ENCODE measurements at places on chromosomes 2 and 18.

DNA sequence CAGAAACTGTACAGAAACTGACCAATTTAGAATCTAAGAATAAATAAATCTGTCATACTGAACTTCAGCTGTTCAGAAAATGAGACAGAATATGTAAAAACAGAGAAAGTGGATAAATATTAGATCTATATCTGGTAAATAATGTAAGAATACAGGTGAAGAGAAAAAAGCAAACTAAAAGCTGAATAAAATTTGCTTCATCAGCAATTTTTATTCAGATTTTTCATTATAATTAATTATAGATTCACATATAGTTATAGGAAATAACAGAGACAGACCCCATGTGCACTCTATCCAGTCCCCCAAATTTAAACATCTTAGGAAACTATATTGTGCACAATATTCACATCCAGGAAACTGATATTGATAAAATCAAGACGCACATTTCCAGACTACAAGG, 299.2 kb downstream of the EXOC6B start:
- DNase-seq: no peak

DNA sequence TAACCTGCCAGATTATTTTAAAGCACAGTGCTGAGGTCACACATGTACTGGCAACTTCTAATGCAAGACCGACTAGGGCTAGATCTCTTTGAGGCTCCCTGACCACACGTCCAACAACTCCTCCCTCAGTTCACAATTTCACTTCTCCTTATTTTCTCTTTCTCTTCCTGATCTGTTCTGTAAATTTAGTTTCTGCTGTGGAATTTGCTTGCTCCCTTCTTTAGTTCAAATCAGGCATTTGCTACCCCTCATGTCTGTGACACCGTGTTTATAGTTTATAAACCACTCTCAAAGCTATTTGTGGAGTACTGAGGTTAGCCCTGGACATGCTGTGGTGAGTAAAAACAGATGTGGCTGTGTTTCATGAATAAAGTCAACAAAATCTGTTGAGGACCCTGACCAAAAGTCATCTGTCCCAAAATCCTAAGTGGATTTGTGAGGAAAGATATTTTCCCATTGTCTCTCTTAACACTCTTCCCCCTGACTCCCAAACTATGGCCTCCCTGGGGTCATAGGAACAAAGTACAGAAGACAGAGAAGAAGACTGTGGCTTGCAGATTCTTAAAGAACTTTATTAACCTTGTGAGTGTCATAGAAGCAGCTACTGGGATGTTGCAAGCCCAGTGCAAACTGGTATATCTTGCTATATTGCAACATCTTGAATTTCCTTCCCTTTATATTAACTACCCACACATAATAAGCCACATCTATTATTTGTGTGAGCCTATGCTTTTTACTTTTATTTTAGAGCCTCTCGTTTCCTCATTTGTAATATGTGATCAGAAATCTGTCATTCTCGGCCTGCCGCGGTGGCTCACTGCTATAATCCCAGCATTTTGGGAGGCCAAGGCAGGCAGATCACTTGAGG, 3.5 kb upstream of the NAGK start:
- DNase-seq: no peak

DNA sequence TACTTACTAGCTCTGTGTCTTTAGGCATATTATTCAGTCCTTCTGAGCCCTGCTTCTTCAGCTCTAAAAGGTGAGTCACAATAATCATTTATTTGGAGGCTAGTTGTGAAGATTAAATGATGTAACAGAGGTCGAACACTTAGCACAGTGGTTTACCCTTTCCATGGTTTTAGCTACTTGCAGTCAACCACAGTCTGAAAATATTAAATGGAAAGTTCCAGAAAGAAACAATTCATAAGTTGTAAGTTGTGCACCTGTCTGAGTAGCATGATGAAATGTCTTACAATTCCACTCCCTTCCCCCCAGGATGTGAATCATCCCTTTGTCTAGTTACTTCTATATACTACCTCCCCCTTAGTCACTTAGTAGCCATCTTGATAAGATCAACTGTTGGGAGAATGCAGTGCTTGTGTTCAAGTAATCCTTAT, 217.6 kb upstream of the THUMPD2 start:
- DNase-seq: no peak

- DNase-seq: no peak
Measured at GRCh38 chr2:172806493-172806892, 70.8 kb downstream of the RAPGEF4 start.

DNA sequence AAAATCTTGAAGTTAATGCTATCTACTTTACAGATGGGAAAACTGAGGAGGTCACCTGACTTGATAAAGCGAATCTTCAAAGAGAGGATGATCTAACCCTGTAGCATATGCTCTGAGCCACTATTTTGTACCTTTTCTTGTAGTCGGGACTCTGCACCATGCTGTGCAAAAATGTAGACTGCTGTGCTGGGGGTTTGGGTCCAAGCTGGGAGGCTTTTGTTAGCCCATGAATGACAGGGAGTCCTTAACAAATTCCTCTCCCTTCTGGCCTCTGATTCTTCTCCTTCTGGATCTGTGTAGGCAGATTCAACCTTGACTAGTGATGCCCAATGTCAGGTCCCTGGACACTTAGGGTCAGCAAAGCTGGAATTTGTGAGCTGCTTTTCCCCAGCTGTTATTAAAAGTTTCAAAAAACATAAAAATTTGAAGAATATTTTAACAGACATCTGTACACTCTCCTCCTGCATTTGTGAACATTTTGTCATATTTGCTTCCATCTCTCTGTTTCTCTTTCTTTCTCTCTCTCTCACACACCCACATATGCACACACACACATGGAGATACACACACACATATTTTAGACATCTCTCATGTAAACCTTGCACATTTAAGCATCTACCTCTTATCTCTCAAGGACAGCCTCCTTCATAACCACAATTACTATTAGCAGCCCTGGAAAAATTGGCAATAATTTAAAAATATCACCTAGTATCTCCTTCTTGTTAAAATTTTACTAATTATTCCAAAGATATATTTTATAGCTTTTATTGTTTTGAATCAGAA, 335.0 kb upstream of the TRIB2 start:
- DNase-seq: no peak

GRCh38 chr2:202490479-202490878, 114.4 kb downstream of the BMPR2 start:
- DNase-seq: no peak

DNA sequence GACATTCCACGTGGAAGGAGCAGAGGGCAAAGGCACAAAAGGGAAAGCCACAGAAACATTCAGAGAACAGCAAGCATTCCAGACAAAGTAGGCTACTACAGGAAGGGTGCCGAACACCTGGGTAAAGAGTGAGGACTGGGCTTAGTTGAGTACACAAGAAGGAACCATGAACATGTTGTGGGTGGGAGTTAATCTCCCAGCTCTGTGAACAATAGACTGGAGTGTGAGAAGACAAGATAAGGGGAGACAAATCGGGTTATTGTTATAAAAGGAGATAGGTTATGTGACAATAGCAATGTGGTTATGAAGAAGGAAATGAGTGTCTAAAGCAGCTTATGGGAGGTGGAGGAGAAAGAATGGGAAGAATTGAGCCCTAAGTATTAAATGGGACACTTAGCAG, 70.0 kb downstream of the DPP4 start:
- no peak for DNase-seq

- no peak for DNase-seq
Measured at GRCh38 chr2:222688917-222689316, 17.5 kb downstream of the MOGAT1 start.

GRCh38 chr18:65706646-65707045, 44.2 kb upstream of the CDH7 start:
- DNase-seq: no peak

DNA sequence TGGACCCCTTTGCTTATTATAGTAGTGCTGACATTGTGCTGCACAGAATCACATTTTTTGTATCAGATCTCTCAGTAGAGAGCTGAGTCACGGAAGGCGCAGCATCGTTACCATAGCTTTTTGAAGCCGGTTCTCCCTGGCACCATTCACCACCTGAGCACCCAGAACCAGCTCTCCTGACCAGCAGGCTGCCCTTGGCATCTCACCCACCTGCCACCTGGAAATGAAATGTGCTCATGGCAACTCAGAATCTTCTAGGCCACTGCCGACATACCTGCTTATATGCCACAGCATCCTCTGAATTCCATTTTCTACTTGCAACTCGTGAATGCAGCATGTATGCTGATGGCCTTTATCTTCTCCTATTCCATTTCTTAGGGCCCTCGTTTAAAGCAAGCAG, 62.7 kb downstream of the COA5 start:
- no peak for DNase-seq

DNA sequence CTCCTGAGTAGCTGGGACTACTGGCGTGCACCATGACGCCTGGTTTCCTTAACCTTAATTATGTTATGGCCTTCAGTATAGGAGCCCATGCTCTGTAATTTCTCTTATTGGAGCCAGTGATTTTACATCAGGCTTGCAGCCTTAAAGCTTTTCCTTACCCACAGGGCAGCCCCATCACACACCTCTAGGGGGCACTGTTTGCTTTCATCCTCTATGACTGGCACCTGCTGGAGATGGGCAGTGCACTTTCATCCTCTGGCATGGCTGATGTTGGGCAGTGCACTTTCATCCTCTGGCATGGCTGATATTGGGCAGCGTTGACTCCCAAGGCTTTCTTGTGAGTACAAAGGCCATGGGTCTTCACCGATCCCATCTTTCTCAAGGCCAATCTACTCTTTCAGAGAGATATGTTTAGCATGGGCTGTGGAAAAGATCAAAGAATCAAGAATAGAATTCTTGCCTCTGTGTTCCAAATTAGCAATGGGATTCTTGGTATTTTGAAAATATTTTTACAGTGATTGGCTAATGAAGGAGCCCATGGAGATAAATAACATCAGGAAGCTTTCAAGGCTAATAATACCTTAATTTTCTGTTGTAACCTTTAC, 80.7 kb upstream of the MEX3C start:
- no peak for DNase-seq

- DNase-seq: no peak
Measured at GRCh38 chr18:74512321-74513053, 16.3 kb downstream of the CNDP2 start.

DNA sequence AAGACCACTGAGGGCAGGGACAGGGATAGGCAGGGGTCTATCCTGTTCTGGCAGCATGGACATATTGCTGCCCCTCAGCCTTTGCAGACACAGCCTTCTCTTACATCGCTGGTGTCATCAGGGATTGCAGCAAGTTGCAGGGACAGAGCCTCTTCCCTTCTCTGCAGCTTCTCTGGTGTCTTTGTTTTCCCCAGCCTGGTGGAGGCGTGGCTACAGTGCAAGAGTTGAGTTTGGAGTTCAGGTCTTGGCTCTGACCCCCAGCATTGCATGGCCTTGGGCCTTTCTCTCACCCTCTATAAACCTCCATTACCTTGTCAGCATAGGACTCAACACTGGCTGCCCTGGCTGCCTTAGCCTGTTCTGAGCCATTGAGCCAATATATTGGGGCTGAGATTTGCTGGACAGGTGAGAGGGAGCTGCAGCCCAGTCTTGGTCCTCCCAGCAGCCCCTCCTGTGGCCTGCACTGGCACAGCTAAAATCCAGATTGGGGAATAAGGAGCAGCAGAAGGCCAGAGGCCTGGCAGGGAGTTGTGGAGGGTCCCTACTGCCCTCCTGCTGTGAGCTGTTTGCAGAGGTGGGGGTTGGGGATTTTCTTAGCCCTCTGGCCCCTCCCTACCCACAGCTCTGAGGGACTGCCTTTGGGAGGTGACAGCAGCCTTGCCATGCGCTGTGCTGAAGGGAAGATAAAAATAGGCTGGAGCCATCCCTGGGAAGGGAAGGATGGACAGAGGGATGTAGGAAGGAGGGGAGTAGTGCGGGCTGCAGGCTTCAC, 22.8 kb downstream of the EHD3 start:
- DNase-seq: no peak

DNA sequence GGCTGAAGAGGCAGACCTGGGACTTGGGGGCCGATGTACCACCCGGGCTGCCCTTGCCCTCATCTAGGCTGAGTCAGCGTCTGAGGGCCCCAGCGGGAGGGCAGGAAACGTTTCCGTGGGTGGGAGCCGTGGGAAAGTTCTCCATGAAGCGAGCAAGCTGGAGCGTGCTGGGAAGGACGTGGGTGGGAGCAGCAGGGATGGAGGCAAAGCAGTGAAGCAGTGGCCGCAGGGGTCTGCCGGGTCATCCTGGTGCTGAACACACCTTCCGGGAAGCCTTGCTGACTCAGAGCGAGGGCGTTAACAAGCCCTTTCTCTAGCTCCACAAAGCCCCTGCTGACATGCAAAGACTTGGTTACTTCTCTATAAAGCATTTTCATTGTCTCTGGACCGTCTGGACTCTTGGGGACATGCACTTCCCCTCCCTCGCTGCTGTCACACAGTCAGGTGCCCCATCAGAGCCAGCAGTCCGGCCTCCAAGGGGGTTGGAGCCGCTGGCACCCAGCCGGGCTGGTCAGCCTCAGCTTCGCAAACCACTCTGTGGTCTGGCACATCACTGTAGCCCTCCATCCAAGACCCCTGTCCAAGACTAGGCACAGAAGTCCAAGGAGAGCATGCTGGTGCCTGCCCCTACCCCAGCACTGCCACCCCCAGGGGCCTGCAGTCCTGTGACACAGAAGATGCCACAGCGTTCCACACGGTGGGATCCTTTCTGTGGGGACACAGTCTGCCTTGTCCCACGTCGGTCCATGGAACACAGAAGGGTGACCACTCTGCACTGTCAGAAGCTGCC, 115.1 kb upstream of the GPC1 start:
- DNase-seq: no peak

DNA sequence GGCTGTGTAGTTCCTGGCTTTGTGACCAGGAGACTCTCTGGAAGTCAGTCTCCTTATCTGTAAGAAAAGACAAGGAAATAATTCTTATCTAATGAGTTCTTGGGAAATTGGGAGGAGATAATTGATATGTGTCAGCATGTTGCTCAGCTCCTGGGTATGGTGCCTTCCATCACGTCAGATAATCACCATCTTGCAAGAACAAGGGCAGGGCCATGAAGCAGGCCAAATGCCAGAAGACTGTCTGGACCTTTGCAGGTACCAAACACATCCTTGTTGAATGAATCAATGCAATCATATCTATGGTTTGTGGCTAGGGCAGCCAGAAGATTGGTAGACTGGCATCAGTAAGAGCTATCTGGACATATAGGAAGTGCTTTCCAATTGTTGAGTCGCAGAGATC, 473.5 kb downstream of the TNS1 start:
- DNase-seq: no peak

- DNase-seq: no peak
Measured at GRCh38 chr2:46569766-46570165, 90.4 kb downstream of the TMEM247 start.

DNA sequence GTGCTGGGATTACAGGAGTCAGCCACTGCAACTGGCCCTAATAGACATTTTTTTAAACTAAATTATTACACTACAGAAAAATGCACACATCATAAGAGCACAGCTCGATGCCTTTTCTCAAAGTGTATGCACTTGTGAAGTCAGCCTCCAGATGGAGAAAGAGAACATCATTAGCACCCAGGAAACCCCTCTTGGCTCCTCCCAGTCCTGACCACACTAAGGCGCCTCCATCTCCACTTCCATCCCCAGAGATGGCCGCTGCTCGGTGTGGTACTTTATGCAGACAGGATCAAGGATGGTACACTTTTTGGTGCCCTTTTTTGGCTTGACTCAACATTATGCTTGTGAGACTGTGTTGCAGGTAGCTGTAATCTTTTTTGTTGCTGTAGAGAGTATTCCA, 34.8 kb downstream of the RRM2 start:
- no peak for DNase-seq

- no peak for DNase-seq
Measured at GRCh38 chr2:30298302-30298701, 67.0 kb downstream of the LBH start.

- DNase-seq: no peak
Measured at GRCh38 chr2:8627019-8627691, 54.7 kb upstream of the ID2 start.

- DNase-seq: no peak
Measured at GRCh38 chr18:8615397-8616027, 6.3 kb downstream of the RAB12 start.

GRCh38 chr2:203797712-203798111, 69.9 kb upstream of the CTLA4 start:
- DNase-seq: no peak
